ENCODE measurements at places on chromosomes 6 and 20.

DNA sequence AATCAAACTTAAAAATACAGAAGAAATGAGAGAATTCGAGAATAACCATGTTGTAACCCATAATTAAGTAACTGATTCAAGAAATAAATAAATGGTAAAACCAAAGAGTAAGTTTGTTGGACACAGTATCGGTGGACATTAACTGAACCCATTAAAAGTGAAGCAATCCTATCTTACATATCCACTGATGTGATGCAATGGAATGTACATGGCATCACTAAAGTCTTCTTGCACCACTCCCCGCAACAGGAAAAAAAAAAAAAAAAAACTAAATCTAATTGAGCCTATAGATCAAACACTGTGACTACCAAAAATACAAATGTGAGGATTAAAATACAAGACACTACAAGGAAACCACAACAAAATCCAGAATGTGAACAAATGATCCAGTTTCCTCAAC, 7.9 kb downstream of the SNX14 start:
- no peak for DNase-seq

DNA sequence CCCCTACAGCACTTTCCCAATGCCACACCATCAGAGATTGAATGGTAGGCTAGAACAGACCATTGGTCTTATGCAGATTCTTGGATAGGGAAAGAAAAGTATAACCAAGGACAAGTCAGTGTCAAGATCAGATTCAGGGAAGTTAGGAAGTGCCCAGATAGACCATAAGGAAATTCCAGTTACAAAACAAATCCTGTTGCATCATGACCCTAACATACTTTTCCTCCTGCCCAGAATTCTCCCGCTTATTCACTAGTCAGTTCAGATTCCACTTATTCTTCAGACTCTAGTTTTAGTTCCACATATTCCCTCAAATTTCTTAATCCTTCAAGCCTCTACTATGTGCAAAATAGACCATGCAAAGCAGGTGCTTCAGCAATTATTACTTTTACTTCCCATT, 20.7 kb downstream of the METTL24 start:
- no peak for DNase-seq

- no peak for DNase-seq
Observed at GRCh38 chr20:8656335-8656734, 412.6 kb upstream of the PLCB4 start.

GRCh38 chr6:106608080-106608668, 21.1 kb downstream of the RTN4IP1 start:
- no peak for DNase-seq
